Adipocyte (in vitro differentiated cells): ENCODE measurements at places on chromosomes 1 and 21.
A peak's percentile ranks its signal among the peaks of the same experiment; 100 is the strongest.

DNA sequence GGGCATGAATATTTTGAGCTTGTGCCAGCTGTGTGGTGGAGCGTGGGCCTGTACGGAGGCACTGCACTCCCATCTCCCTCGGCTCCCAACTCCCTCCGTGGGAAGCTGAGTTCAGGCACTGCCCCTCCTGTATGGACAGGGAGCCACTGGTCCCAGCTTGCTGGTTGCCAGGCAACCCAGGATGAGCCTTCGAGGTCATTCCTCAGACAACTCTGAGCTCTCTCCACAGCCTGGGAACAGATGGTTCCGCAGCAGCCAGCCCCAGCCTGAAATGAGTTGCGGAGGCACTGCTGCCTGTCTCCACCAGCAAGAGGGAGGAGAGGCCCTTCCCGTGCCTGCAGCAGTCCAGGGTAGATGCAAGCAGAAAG is 58.4 kb upstream of the TENT5B start:
- peak; percentile 32 for DNase-seq

- peak; percentile 77 for DNase-seq
These were observed 58.7 kb downstream of the RABGAP1L start for GRCh38 chr1:174217787-174218574.

DNA sequence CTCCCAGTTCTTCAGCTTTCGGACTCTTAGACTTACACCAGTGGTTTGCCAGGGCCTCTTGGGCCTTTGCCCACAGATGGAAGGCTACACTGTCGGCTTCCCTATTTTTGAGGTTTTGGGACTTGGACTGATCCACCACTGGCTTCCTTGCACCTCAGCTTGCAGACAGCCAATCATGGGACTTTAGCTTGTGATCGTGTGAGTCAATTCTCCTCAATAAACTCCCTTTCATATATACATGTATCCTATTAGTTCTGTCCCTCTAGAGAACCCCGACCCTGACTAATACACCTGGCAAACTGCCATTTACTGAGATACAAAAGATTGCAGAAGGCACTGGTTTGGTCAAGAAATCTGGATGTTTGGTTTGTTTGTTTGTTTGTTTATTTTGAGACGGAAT is 6.4 kb upstream of the RAB4A start:
- DNase-seq = no peak

DNA sequence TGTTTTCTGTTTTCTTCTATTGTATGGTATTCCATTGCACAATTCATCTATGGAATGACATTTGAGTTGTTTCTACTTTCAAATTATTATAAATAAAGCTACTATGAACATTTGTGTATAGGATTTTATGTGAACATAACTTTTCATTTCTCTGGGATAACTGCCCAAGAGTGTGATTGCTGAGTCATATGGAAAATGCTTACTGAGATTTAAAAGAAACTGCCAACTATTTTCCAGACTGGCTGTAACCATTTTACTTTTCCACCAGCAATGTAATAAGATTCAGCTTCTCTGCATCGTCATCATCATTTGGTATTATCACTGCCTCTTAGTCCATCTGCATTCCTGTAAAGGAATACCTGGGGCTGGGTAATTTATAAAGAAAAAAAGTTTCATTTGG is 779.6 kb upstream of the PRMT6 start:
- peak; percentile 49 for DNase-seq

DNA sequence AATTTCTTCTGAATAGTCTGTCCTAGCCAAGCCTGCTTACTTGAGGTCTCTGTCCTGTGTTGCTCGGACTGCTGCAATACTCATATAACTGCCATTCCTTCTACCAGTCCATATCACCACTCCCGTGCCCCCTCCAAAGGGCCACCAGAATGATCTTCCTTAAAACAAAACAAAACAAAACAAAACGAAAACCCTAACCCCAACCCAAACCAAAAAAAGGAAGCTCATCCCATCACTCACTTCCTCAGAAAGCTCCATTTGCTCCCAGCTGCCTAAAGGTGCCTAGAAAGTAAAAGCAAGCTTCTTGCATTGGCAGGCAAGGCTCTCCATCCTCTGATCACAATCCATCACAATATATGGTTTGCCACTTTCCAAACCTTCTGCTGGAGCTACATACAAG is 20.3 kb downstream of the USP24 start:
- no peak for DNase-seq

DNA sequence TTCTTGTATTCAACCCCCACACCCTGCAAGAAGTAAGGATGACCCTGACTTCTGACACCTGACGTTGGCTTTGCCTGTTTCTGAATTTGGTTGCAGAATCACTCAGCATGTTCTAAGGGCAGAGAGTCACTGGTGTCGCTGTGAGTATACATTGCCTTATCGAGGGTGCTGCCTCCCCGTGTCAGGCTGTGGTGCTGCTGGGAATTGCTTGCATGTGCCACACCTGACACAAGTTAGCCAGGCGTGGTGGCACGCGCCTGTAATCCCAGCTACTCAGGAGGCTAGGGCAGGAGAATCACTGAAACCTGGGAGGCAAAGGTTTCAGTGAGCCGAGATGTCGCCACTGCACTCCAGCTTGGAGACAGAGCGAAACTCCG is 45.9 kb downstream of the WDR4 start:
- no peak for DNase-seq

DNA sequence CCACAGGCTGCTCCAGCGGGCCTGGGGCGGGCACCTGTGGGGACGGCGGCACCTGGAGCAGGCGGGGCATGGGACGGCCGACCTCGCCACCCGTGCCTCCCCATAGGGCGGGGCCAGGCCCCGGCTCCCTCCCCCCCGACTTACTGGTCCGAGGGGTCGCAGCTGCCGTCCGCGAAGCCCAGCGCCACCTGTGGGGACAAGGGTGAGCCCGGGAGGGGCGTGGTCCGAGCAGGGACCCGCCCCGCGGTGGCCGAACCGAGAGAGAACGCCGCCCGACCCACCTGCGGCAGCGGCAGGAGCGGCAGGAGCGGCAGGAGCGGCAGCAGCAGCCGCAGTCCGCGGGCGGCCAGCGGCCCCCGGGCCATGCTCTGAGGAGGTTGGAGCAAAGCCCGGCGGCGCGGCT is at the start of gene TMEM52:
TSS of gene TMEM52 (minus strand) at position 379 of the 403 bp plus-strand sequence. CDS start at position 365, 14 bp downstream.
- no peak for DNase-seq

GRCh38 chr21:24636696-24637095 is 970.6 kb downstream of the MRPL39 start:
- DNase-seq = no peak

GRCh38 chr1:41414716-41415306 is 53.6 kb downstream of the FOXO6 start:
- DNase-seq = no peak

DNA sequence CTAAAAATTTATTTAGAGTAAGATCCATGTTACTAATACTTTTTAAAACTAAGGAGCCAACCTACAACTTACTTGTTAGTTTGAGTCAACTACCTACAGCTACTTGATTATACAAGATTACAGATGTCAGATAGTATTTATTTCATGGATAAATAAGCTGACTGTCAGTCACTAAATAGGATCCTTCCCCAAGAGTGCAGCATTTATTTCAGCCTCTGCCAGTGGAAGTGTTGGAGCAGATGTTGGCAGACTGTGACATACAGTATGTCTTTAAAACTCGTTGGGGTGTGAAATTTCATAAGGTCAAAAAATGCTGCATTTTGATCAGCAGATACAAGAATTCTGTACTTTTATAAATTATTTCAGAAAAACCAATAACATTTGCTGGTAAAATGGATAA is 156.2 kb downstream of the AKT3 start:
- no peak for DNase-seq
